ENCODE measurements at places on chromosomes 12 and 14. TPM values are rescaled to one million over a fixed set of nuclear protein-coding genes. Genes with fewer than 3 reads are reported as not detected.

The GZMB gene
- 1.3 TPM for polyA plus RNA-seq

The VDR gene
- 16.4 TPM for polyA plus RNA-seq

The BIN2 gene
- 376 TPM for polyA plus RNA-seq

The IRAK3 gene
- polyA plus RNA-seq = 56.9 TPM

The OTX2 gene
- not detected for polyA plus RNA-seq

The PCED1B gene
- 0.65 TPM for polyA plus RNA-seq

The SLC25A21 gene
- not detected for polyA plus RNA-seq

The AMDHD1 gene
- 0.43 TPM for polyA plus RNA-seq

The CMA1 gene
- polyA plus RNA-seq = not detected

The CALM1 gene
- polyA plus RNA-seq = 912 TPM

The RIPK3 gene
- 56.7 TPM for polyA plus RNA-seq

The GPX2 gene
- polyA plus RNA-seq = not detected

The TTC8 gene
- 2.3 TPM for polyA plus RNA-seq

The KRT83 gene
- not detected for polyA plus RNA-seq

The YLPM1 gene
- 2.9 TPM for polyA plus RNA-seq

The RNASE3 gene
- 13.8 TPM for polyA plus RNA-seq

The KERA gene
- polyA plus RNA-seq = not detected

The TPH2 gene
- polyA plus RNA-seq = not detected

The NFKBIA gene
- polyA plus RNA-seq = 935 TPM

The KLRF1 gene
- 2.2 TPM for polyA plus RNA-seq

The KRT6C gene
- not detected for polyA plus RNA-seq

The MGAT4C gene
- not detected for polyA plus RNA-seq

The FITM1 gene
- polyA plus RNA-seq = not detected

The GALNT8 gene
- not detected for polyA plus RNA-seq

The PXN gene
- polyA plus RNA-seq = 98.4 TPM

The IFNG-AS1 gene
- polyA plus RNA-seq = not detected
